Activated CD4-positive, alpha-beta memory T cell treated with anti-CD3 and anti-CD28 coated beads for 36 hours (primary cell): ENCODE measurements at places on chromosomes 13 and 19. TPM values are rescaled to one million over a fixed set of nuclear protein-coding genes. Genes with fewer than 3 reads are reported as not detected.

CALR3 gene
- not detected for total RNA-seq

GRCh38 chr13:110802260-110802659 is 88.8 kb downstream of the ING1 start:
- H3K4me1 ChIP-seq, result peaks cover 5% of the 10 kb centered on the region
- DNase-seq, result no peak
- no peak overlapping the region for H3K4me3 ChIP-seq
- H3K27ac ChIP-seq, result no peak overlapping the region
- H3K36me3 ChIP-seq, result no peaks in the 10 kb centered on the region
- H3K27me3 ChIP-seq, result peaks cover 49% of the 10 kb centered on the region

DNA sequence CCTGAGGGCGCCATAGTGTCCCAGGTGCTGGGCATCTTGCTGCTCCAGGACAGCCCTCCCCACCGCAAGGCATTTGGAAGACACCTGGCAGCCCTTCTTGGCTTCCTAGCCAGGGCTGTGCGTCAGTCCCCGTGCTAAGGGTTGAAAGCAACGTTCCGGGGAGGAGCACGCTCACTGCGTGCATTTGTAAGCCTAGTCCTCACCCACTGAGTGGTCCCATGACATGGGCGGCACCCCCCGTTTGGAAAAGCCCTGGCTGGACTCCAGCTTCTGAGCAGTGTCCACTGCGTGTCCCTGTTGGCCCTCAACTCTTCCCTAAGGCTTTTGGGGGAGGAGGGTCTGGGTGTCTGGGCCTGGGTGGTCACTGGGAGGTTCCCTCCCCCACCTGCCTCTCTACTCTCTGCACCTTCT is 76.3 kb upstream of the GPR183 start:
- peaks cover 94% of the 10 kb centered on the region for H3K4me1 ChIP-seq
- peak; percentile 18 for DNase-seq
- H3K27me3 ChIP-seq, result no peaks in the 10 kb centered on the region
- H3K4me3 ChIP-seq, result no peak overlapping the region
- H3K27ac ChIP-seq, result peak overlapping the region; percentile 35

- no peak overlapping the region for H3K27ac ChIP-seq
- no peaks in the 10 kb centered on the region for H3K27me3 ChIP-seq
- DNase-seq, result no peak
- H3K4me1 ChIP-seq, result peaks cover 5% of the 10 kb centered on the region
- H3K36me3 ChIP-seq, result peaks cover 15% of the 10 kb centered on the region
Measured at GRCh38 chr13:45538382-45538781, 73.6 kb downstream of the COG3 start.

ZNF85 gene
- 15.4 TPM for total RNA-seq

ZNF543 gene
- 4.3 TPM for total RNA-seq

- H3K4me3 ChIP-seq, result no peak overlapping the region
- H3K27me3 ChIP-seq, result no peaks in the 10 kb centered on the region
- no peak overlapping the region for H3K27ac ChIP-seq
- no peaks in the 10 kb centered on the region for H3K36me3 ChIP-seq
- no peaks in the 10 kb centered on the region for H3K4me1 ChIP-seq
Measured at GRCh38 chr13:71661921-71662320, 205.1 kb downstream of the DACH1 start.
